ENCODE measurements at places on chromosomes 16 and 17.
A peak's percentile ranks its signal among the peaks of the same experiment; 100 is the strongest.

GRCh38 chr17:35448899-35449227, 297 bp upstream of the SLFN13 start:
- no peak for DNase-seq

DNA sequence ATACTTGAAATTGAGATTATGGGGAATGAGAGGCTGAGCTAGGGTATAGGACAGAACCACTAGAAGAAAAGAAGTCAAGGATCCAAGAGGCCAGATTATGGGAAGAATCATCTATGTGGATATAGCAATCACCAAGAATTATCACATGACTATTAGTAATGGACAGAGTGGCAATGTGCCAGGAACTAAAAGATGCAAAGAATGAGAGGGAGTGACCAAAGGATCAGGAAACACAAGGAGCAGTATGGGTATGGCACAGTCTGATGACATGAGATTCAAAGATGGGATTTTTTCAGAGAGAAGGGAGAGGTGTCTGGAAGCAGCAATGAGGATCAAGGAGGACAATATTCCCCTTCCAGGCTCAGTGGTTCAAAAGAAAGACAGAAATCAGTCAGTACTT, 212.2 kb downstream of the AATF start:
- no peak for DNase-seq

DNA sequence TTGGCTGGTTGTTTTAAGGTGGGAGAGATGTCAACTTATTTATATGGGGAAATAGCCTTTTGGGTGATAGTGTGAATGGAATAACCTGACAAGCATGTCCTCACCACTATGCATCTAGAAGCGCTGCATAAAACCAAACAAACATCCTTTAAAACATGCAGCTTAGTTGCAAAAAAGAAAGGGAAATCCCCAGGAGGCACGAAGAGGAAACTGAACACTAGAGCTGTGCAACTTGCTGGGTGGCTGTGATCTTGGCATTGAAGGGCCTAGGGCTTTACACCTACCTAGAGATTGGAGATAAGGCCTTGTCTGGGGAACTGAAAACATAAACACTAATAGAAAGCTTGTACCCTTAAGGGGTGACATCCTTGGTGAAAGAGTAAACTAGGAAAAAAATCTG, 7.3 kb downstream of the C16orf54 start:
- peak; percentile 67 for DNase-seq

DNA sequence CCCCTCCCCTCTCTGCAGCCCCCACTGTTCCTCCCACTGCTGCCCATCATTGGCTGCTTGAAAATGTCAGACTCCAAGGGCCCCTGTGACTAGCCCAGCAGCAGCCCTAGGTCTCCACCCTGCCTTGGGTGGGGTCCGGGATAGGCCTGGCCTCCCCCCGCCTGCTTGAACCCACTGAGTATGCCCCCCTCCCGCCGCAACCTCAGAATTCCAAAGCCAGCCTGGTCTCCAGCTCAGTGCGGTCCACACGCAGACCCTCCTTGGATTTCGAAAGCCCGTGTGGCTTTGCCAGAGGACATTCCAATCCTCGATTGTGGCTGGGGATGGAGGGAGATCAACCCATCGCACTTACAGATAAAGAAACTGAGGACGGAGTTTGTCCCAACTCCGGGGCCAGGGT, 6.4 kb downstream of the DPEP1 start:
- DNase-seq = no peak

DNA sequence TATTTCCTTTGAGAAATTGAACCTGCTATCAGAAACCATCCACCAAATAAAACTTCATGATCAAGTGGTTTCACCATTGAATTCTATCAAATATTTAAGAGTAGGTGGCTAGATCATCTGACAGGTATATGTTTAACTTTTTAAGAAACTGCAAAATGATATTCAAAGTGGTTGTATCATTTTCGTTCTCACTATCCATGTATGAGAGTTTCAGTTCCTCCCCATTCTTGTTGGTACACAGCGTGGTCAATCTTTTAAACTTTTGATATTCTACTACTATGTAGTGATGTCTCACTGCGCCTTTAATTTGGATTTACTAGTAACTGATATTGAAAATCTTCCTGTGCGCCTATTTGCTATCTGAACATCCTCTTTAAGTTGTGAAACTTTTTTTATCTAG, 163.7 kb downstream of the CYB561 start:
- DNase-seq = no peak

- DNase-seq = no peak
Observed at GRCh38 chr17:12961655-12962054, 56.2 kb downstream of the ELAC2 start.

DNA sequence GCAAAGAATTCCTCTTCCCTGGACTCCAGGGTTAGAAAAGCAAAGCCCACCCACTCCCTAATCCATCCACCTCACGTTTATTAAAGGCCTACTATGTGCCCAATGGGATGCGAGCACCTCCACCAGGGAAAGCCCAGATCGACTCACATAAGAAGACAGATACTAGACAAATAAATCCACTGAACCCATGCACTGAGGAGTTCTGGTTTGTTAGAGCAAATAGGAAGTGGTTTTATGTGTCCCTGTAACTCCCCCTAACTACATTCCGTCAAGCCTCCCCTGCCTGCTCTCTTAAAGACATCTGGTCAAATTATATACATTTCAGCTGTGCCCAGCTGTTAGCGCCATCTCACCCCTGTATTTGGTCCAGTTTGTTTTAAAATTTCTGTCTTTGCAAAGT, 218.5 kb upstream of the RPL38 start:
- DNase-seq = no peak

- DNase-seq = no peak
Observed at GRCh38 chr16:89035669-89036570, 57.7 kb upstream of the ACSF3 start.

GRCh38 chr16:14606102-14606501, 24.0 kb downstream of the PARN start:
- DNase-seq = no peak

GRCh38 chr16:15672514-15673167, 22.6 kb downstream of the NDE1 start:
- peak; percentile 61 for DNase-seq

DNA sequence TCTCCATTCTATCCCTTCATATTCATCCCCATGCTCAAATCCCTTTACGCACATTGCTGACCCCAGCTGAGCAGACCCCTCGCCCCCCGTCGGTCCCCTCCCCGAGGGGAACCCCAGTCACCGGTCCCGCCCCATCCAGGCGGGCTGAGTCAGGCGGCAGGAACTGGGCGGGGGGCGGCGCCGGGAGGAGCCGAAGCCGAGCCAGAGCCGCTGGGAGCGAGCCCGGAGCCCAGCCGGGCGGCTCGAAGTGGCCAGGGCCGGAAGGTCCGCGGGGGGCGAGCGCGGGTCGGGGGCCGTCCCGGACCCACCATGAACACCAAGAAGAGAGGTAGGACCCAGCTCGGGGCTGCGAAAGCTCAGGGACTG, 8.6 kb downstream of the RIPOR1 start:
- DNase-seq = no peak

DNA sequence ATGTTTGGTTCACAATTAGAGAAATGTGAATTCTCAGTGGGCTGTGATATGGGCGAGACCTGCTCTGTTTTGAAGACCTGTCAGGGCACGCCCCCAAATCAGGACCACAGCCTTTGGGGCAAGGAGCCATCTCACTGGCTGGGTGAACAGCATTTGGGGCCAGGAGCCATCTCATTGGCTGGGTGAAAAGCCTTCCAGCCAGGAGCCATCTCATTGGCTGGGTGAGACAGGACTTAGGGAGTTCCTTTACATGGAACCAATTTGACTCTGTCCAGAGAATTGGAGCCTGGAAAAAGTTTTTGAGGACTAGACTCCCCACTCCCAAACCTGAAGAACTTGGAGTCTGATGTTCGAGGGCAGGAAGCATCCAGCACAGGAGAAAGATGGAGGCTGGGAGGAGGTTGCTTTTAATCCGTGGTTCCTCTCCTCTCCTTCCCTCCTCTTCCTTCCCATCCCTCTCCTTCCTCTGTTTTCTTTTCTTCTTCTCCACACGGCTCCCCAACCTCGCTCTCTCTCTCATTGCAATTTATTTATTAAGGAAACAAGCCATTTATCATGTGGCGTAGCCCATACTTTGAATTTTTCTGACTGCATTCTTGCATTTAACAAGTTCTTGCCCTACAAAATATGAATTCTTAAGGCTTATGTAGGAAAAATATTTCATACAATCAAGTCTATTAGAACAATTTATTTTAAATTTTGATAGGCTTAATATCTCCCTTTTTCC, 19.7 kb downstream of the FOXL1 start:
- DNase-seq = no peak

DNA sequence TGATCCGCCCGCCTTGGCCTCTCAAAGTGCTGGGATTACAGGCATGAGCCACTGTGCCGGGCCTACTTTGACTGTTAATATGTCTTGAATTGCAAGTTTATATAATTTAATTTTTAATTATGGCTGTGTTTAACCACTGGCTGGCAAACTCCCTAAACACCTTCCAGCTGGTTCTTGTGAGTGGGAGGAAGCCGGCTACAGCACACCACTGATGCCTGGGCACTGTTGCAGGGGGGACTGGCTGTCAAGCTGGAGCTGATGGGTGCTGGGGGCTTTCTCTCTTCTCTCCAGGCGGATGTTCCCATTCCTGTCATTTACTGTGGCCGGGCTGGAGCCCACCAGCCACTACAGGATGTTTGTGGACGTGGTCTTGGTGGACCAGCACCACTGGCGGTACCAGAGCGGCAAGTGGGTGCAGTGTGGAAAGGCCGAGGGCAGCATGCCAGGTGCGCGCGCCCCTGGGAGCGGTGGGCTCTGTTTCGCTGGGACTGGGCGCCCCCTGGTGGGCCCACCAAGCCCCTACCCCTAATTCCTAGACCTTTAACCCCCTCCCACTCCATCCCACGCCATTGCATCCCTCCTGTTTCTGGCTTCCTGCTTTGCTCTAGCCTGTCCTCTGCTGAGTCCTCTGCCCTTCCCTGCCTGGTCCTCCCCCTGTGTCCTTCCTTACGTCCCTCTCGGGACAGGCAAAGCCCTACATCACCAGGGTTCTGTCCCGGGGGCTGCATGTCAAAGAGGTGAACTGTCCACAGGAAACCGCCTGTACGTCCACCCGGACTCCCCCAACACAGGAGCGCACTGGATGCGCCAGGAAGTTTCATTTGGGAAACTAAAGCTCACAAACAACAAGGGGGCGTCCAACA, 9.5 kb downstream of the TBX21 start:
- DNase-seq = no peak

DNA sequence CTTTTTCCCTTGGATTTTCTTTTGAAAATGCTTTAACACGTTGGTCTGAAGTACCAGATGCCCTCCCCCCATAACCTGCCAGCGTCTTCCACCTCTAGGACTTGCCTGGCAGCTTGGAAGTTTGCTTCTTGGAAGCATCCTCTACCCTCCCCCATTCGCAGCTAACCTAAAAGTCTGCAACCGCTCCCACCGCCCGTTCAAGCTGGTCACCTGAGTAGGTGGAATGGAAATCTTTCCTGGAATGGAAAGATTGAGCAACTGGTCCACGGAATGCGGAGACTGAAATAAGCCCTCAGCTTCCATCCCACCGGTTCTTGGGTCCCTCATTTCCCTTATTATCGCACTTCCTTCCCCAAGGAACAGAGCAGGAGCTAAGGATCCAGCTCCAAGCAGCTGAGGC, 31.4 kb downstream of the HS3ST3B1 start:
- DNase-seq = no peak

DNA sequence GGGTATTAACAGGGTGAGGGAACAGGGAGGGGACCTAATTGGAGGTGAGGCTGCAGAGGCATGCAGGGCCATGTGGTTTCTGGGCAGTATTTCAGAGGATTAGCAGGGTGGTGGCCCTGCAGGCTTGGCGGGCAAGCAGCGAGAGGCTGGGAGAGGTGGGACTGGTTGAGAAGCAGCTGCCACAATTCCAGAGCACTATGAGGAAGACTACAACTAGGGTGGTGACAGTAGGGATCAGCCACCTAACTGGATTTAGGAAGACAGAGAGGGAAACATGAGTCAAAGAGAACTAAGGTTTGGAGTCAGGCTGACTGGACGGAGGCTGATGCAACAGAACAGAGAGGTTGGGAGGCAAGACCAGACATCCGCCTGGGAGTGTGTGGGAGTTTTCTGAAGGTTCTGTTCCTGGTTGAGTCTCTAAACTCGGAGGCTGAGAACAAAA, 12.3 kb downstream of the ALOXE3 start:
- DNase-seq = no peak

DNA sequence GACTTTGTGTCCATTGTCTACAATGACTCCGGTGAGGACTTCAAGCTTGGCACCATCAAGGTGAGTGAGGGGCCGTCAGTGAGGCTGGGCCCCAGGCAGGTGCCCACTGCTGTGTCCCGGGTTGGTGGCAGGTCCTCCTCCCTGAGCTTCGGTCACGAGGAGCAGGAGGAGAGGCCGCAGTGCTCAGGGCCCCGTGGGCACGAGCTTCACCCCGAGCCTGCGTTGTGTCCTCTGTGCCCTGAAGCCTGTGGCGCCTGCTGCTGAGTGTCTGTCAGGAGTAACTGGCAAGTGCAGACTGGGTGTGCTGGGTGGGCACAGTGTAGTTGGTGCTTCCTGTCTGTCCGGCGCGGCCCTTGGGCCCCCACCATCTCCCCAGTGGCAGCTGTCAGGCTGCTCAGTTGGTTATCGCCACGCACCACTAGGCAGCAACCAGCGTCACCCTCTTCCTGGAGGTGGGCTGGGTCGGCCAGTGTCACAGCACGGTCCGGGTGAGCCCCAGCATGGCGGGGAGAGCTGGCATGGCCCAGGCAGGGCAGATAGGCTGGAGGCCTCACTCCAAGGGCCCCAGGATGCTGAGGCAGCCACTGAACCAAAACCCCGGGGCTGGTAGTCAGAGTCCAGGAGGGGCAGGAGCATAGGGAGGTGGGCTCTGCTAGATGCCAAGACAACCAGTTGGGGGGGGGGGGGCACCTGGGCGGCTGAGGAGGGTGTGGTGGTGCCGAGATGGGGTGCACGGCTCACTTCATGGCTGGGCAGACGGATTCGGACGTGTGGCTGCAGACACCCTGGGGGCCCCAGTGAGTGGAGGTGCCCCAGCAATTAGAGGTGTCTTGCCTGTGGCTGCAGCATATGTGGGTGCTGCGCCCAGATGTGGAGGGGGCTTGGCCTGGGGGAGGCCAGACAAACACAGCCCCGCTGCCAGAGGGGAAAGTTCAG, 39.3 kb downstream of the TSC2 start:
- DNase-seq = no peak

- DNase-seq = no peak
Observed at GRCh38 chr16:72997141-72997542, 50.8 kb downstream of the ZFHX3 start.

DNA sequence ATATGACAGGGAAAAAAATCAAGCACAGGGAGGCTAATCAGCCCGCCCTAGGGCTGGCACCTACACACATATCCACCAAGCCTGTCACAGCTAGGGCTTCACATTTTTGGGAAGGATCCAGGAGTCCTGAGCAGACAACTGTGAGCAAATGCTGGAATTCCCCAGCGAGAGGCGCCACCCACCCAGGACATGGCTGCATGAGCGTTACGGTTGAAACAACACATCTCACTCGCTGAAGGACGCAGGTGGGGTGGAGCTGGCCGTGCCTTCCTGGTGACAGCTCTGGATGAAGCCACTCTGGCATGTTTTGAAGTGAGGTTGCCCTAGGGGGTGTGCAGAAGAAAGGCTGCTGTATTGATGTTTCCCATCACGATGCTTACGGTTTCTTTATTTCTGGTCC, 315.1 kb upstream of the EEF2KMT start:
- no peak for DNase-seq

GRCh38 chr16:17471719-17472461, 1.1 kb upstream of the XYLT1 start:
- no peak for DNase-seq
